ENCODE measurements at places on chromosomes 4 and X. TPM values are rescaled to one million over a fixed set of nuclear protein-coding genes. Genes with fewer than 3 reads are reported as not detected.

DNA sequence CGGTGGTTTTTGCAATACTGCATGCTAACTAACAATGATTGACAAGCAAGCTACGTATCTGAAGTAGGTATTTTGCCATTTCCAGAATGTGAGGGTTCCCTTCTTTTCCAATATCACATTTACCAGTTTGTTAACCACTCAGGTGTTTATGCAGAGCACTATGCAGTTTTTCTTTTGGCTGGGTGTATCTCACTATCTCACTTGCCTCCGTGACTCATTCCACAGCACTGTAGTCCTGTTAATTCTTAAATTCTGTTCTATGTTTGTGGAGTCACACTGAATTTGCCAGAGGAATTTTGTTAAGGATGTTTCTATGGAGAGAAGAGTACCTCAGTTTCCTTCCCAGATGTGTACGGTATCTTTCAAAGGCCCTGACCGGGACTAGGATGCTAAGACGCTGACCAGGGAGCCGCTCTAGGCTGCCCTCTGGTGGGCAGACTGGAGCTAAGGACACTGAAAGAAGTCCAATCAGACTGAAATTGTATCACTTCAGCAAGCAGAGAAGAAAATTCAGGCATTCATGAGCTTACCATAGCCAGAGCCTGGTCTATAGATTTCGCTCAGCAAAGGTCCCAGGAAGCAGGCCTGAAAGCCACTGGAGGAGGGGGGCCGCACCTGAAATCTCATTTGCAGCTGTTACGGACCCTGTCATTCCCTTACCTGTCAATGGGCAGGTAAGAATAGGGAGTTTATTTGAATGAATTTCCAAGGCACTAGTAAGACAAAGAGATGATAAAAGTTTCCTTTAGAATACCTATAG is 388.4 kb upstream of the SPOCK3 start:
- H3K27me3 ChIP-seq: no peaks in the 10 kb centered on the region
- DNase-seq: peak; percentile 75
- H3K27ac ChIP-seq: no peak overlapping the region
- H3K4me3 ChIP-seq: no peak overlapping the region
- no peaks in the 10 kb centered on the region for H3K4me1 ChIP-seq
- no peaks in the 10 kb centered on the region for H3K36me3 ChIP-seq

DNA sequence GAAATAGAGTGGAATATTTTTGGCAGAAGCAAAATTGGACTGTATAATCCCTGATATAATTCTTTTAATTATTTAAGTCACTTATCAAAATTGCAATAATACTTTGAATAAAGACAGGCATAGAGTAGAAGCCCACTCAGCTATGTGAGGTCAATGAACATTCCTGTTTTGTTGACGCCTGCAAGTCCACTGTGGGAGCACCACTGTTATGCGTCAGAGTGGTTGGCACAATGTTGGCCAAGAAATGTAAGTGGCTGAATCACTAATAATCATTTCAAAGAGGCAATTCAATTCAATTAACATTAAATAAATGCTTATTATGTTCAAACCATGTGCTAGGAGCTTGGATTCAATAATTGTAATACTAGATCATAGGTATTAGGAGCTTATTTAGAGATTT is 221.0 kb downstream of the SPCS3 start:
- no peak overlapping the region for H3K27ac ChIP-seq
- no peaks in the 10 kb centered on the region for H3K36me3 ChIP-seq
- no peak overlapping the region for H3K4me3 ChIP-seq
- no peaks in the 10 kb centered on the region for H3K27me3 ChIP-seq
- H3K4me1 ChIP-seq: peaks cover 3% of the 10 kb centered on the region

DNA sequence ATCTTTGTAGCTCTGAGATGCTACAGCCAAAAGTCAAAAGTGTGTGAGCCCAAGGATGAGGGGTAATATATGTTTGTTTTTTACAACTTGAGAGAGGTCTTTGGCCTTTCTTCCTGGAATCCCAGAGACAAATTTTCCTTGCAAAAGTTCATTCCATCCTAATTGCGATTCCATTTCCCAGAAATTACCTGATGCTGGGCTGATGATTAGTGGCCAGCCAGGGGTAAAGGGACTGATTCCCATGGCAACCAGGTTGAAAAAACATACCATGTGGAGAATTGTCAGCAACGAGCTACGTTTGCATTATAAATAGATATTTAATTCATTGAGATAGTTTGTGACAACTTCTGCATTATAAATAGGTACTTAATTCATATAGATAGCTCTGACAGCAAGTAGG is 17.8 kb downstream of the IGSF1 start:
- no peaks in the 10 kb centered on the region for H3K4me1 ChIP-seq
- no peak overlapping the region for H3K27ac ChIP-seq
- no peaks in the 10 kb centered on the region for H3K27me3 ChIP-seq
- DNase-seq: no peak
- H3K4me3 ChIP-seq: no peak overlapping the region
- H3K36me3 ChIP-seq: no peaks in the 10 kb centered on the region

GRCh38 chr4:7382634-7383014 is 52.1 kb downstream of the PSAPL1 start:
- DNase-seq: no peak
- no peaks in the 10 kb centered on the region for H3K36me3 ChIP-seq
- H3K4me3 ChIP-seq: no peak overlapping the region
- no peaks in the 10 kb centered on the region for H3K27me3 ChIP-seq
- H3K4me1 ChIP-seq: no peaks in the 10 kb centered on the region
- H3K27ac ChIP-seq: no peak overlapping the region

GRCh38 chr4:144421839-144422565 is 224.0 kb upstream of the HHIP start:
- DNase-seq: no peak
- H3K27ac ChIP-seq: no peak overlapping the region
- no peak overlapping the region for H3K4me3 ChIP-seq

DNA sequence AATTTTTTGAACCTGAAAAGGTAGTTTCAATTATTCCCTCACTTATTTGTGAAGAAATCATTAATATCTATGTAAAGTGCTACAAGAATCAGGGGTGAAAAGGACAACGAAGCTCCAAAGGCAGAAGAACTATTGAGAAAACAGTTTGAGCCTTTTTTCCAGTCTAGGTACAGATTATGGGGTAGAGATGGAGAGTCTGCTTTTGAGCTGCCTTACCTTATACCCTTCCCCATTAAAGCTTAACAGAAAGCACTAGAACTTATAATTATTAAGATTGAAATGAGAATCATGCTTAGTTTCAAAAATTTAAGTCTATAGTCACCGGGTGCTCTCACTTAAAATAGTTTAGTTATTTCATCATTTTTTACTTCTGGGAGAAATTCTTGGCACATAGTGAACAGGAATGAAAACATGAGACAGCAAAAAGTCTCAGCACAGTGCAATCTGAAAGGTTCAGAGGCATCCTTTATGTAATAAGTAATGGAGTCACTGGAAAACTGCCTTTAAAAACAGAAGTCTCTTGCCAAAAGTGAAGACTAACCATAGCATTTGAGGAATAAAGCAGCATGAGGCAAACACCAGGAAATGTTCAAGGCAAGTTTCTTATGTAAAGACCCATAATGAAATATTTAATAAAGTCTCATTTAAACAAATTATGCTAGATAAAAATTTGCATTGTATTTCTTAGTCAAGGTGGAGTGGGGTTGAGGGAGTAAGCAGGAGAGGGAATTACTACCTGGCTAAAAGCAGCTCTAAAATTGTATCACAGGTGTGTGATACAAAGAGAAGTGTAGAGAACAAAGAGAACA is 5.1 kb upstream of the DCLK2 start:
- no peak overlapping the region for H3K27ac ChIP-seq
- no peaks in the 10 kb centered on the region for H3K27me3 ChIP-seq
- H3K36me3 ChIP-seq: no peaks in the 10 kb centered on the region
- no peak overlapping the region for H3K4me3 ChIP-seq
- DNase-seq: no peak

DNA sequence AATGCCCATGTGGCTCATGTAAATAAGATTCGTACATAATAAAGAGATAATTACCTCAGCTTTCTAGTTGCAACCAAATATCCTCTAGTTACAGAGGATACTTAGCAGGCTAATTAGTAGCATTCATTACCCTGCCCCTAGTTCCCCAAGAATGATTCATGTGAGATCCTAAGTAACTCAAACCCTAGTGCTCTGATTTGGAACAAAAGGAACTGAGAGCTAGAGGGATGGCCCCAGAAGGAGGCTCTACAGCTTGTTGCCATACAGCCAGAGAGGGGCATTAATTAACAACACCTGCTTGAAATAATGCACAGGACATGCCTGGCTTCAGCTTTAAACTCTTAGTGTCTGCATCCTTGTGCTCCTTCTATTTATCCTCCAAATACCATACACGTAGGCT is 32.6 kb upstream of the CBR4 start:
- H3K36me3 ChIP-seq: no peaks in the 10 kb centered on the region
- H3K4me3 ChIP-seq: no peak overlapping the region
- H3K27ac ChIP-seq: no peak overlapping the region
- no peak for DNase-seq
- H3K4me1 ChIP-seq: no peaks in the 10 kb centered on the region

DNA sequence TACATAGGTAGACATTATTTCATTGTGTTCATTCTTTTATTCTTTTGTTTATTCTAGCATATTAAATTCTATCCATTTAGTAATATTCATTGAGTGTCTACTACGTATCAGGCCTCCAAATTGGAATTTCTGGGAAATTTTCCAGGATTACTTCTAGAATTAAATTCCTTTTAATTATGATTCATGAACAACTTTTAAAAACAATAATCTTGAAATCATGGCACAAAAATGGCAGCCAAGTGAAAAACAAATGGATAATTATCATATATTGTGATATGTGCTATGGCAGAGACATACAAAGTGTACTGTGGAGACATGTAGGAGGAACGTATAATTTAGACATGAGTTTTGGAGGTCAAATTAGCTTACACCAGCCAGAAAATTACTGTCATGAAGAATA is 868.5 kb downstream of the FAT4 start:
- DNase-seq: no peak
- H3K4me3 ChIP-seq: no peak overlapping the region
- no peaks in the 10 kb centered on the region for H3K36me3 ChIP-seq
- H3K4me1 ChIP-seq: no peaks in the 10 kb centered on the region

GRCh38 chr4:123346330-123346940 is 50.2 kb upstream of the SPRY1 start:
- peaks cover 21% of the 10 kb centered on the region for H3K4me1 ChIP-seq
- H3K36me3 ChIP-seq: no peaks in the 10 kb centered on the region
- peak; percentile 77 for DNase-seq
- no peaks in the 10 kb centered on the region for H3K27me3 ChIP-seq
- H3K27ac ChIP-seq: peak overlapping the region; percentile 79

GRCh38 chr4:87032884-87033533 is 98.2 kb downstream of the AFF1 start:
- no peak overlapping the region for H3K27ac ChIP-seq
- H3K27me3 ChIP-seq: no peaks in the 10 kb centered on the region
- peak; percentile 49 for DNase-seq
- no peak overlapping the region for H3K4me3 ChIP-seq

GRCh38 chr4:109164011-109164410 is 138.4 kb downstream of the COL25A1 start:
- no peaks in the 10 kb centered on the region for H3K27me3 ChIP-seq
- H3K36me3 ChIP-seq: no peaks in the 10 kb centered on the region
- DNase-seq: no peak
- peaks cover 10% of the 10 kb centered on the region for H3K4me1 ChIP-seq
- H3K27ac ChIP-seq: no peak overlapping the region

DNA sequence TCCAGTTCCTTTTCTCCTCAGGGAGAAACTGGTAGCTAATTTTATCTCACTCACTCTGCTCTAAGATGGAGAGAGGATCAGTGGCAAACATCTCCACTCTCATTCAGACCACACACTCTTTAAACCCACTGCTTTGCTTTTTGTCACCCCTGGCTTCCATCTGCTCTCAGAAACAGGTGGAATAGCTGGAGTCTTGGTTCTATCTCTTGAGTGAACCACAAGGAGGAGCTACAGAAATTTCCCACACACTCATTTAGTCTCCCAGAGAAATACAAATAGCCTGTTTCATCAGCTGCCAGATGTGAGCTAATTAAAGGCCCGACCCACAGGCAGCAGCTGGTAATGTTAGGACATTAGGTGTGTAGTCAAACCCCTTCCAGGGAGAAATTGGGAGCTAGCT is 96.6 kb downstream of the STPG2 start:
- H3K36me3 ChIP-seq: no peaks in the 10 kb centered on the region
- no peaks in the 10 kb centered on the region for H3K27me3 ChIP-seq
- DNase-seq: peak; percentile 24
- no peak overlapping the region for H3K4me3 ChIP-seq

DNA sequence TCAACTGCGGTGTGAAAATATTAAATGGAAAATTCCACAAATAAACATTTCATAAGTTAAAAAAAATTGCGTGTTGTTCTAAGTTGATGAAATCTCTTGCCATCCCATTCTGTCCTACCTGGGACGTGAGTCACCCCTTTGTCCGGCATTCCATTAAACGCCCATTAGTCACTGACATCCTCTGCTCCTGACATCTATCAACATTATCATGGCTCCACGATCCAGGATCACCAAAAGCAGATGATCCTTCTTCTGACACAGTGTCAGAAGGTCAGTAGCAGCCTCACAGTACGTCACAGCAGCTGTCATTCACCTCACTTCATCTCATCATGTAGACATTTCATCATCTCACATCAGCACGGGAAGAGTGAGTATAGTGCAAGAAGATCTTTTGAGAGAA is 125.7 kb downstream of the ZNF827 start:
- H3K4me1 ChIP-seq: no peaks in the 10 kb centered on the region
- H3K4me3 ChIP-seq: no peak overlapping the region
- H3K36me3 ChIP-seq: peaks cover 2% of the 10 kb centered on the region
- DNase-seq: no peak

- H3K4me1 ChIP-seq: no peaks in the 10 kb centered on the region
- no peaks in the 10 kb centered on the region for H3K36me3 ChIP-seq
- H3K4me3 ChIP-seq: no peak overlapping the region
- no peak overlapping the region for H3K27ac ChIP-seq
- H3K27me3 ChIP-seq: no peaks in the 10 kb centered on the region
- no peak for DNase-seq
Observed at GRCh38 chr4:42643685-42644084, 13.2 kb downstream of the ATP8A1 start.

- H3K36me3 ChIP-seq: no peaks in the 10 kb centered on the region
- no peak for DNase-seq
- H3K27me3 ChIP-seq: 0 out of 2 replicates have a peak, but pooled peaks cover 4% of the 10 kb centered on the region
- no peak overlapping the region for H3K27ac ChIP-seq
- H3K4me1 ChIP-seq: no peaks in the 10 kb centered on the region
Observed at GRCh38 chr4:41750626-41751448, 2.3 kb upstream of the PHOX2B start.

IGFBP7 gene
- 2.3 TPM for total RNA-seq

TLR2 gene
- not detected for total RNA-seq

CXorf65 gene
- total RNA-seq: 0.28 TPM

MSANTD1 gene
- total RNA-seq: 0.08 TPM

Data from SJCRH30 (cell line).